ENCODE measurements at places on chromosomes 12 and 14.

DNA sequence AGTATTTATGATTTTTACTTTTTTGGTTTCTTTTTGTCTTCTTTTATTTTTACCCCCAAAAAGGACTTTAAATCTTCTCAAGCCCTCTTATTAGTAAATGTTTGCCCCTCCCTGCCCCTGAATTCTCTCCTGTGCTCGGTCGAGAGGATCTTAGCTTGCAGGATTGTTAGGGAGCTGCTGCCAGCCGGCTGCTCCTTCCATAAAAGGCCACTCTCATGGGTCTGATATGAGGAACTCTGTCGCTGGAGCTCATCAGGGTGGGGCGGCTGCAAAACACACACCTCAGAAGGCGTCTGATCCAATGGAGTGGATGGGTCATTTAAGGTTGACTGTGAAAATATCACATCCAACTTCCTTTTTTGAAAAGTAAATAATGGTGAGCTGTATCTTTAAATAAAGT is 8.5 kb downstream of the LTBR start:
- ATAC-seq = no peak

GRCh38 chr12:122088179-122088810 is 9.7 kb downstream of the MLXIP start:
- ATAC-seq = no peak

DNA sequence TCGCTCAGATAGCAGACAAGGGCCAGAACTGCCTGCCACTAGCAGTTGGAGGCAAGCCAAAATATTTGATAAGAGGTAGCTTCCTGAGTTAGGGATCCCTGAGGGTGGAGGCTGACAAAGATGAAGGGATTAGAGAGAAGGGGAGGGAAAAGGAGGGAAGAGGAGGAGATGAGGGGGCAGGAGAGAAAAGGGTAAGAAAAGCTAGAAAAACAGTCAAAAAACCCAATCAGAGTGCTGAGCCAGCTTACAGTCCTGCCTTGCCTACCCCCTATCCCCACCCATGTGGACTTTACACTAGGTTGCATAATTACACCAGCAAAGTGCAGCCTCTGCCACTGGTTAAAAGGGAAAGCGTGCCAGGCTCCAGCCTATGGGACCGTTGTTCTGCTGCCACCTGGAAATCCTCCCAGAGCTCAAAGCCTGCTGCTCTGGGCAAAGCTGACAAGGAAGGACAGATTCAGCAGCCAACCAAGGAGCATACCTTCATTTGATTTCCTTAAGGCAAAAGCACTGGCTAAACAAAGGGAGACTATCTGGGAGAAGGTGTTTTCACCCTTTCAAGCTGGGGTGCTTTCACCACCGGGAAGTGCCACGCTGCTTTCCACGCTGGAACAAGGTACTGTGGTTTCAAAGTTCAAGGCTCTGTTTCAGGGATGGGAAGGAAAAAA is 3.8 kb upstream of the NUMB start:
- ATAC-seq = no peak

- peak; percentile 98 for ATAC-seq
These were observed 8.9 kb downstream of the VAMP1 start for GRCh38 chr12:6461401-6462233.

- no peak for ATAC-seq
These were observed 11.8 kb downstream of the ATG14 start for GRCh38 chr14:55399852-55400251.

Measured in stimulated activated memory B cell treated with anti-CD40 and anti-IgM and Interleukin-4, amounts not matched to agents 10 μg/mL and 1 μg/mL and 100 μg/mL, for 72 hours (primary cell).